ENCODE measurements at places on chromosomes 4 and X.
A peak's percentile ranks its signal among the peaks of the same experiment; 100 is the strongest.

- DNase-seq, result no peak
Measured at GRCh38 chr4:135244056-135244455, 1042.5 kb upstream of the PABPC4L start.

- peak; percentile 17 for DNase-seq
Measured at GRCh38 chr4:158042591-158043030, 130.2 kb downstream of the GASK1B start.

- peak; percentile 39 for DNase-seq
Measured at GRCh38 chr4:27666943-27667342, 806.3 kb downstream of the STIM2 start.

DNA sequence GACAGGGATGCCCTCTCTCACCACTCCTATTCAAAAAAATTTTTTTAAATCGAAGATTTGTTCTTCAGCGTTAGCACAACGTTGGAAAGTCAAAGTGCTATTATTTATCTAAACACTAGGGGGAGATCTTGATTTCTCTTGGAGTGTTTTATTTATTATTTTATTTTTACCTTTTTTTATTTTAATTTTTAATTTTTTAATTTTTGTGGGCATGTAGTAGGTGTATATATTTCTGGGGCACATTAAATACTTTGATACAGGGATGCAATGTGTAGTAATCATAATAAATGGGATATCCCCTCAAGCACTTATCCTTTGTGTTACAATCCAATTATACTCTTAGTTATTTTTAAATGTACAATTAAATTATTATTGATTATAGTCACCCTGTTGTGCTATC lies 37.4 kb upstream of the SLC10A4 start:
- peak; percentile 56 for DNase-seq

GRCh38 chrX:120419463-120419862 lies 49.6 kb downstream of the LAMP2 start:
- DNase-seq, result no peak

DNA sequence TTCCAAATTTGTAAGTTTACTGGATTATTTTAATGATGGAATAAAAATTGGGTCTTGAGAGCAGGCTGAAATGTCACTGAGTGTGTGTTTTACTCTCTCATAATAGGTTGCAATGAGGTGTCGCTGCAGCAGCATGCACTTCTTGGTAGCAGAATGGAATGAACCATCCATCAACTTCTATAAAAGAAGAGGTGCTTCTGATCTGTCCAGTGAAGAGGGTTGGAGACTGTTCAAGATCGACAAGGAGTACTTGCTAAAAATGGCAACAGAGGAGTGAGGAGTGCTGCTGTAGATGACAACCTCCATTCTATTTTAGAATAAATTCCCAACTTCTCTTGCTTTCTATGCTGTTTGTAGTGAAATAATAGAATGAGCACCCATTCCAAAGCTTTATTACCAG lies 2.6 kb downstream of the SAT1 start:
- no peak for DNase-seq

DNA sequence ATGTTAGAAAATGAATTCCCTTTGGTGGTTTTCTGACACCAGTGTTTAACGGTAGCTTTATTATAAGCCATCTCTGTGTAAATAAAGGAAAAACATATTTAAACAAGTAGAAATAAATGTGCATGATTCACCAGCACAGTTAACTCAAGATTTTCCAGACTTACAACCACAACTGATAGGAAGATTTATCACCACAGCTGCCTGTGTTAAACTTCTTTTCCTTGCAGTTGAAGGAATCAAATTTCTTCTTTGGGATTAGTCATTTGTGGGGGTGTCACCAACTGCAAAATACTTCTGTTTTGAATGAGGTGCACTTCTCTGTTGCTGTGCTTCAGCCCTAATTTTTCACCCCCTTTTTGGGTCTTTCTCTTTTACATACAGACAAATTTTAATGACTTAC lies 128.1 kb upstream of the STK26 start:
- DNase-seq, result peak; percentile 80

- DNase-seq, result peak; percentile 44
Measured at GRCh38 chr4:145843148-145843547, 95.5 kb downstream of the ZNF827 start.

DNA sequence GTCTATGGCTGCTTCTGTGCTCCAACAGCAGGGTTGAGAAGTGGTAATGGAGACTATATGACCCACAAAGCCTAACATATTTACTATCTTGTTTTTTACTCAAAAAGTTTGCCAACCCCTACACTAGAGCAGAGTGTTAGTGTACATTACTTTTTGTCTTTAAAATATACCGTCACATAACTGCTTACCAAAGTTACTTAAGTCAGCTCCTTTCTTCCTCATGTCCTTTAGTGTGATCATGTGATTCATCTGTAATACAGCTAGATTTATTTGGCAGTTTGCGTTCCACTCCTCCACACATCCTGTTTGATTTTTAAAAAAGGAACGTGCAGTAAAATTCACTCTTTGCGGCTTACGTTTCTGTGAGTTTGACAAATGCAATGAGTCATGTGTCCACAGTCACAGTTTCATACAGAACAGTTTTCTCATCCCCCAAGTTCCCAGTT lies 162.4 kb upstream of the GPRIN3 start:
- peak; percentile 86 for DNase-seq

GRCh38 chrX:136725441-136726104 lies 55.2 kb downstream of the ARHGEF6 start:
- peak; percentile 50 for DNase-seq

GRCh38 chr4:13778367-13778766 lies 150.8 kb upstream of the BOD1L1 start:
- no peak for DNase-seq

GRCh38 chrX:106672527-106672926 lies 54.0 kb upstream of the RNF128 start:
- no peak for DNase-seq

DNA sequence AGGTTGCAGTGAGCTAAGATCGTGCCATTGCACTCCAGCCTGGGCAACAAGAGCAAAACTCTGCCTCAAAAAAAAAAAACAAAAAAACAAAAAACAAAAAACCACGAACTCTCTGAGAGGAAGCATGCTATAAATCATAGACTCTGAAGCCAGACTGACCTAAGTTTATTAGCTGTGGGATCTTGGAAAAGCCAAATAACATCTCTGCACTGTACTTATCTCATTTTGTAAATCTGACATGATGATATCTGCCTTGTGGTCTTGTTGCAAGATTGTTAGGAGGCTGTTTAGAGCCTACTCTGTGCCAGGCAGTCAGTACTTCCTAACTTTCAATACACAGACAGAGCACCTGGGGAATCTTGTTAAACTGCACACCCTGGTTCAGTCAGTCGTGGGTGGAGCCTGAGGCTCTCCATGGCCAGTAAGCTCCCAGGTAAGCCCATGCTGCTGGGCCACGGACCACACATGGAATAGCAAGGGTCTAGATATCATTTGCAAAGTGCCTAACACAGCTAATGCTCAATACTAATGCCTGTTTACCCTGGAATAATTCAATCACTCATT lies 107.6 kb upstream of the SMIM10 start:
- DNase-seq, result peak; percentile 42

DNA sequence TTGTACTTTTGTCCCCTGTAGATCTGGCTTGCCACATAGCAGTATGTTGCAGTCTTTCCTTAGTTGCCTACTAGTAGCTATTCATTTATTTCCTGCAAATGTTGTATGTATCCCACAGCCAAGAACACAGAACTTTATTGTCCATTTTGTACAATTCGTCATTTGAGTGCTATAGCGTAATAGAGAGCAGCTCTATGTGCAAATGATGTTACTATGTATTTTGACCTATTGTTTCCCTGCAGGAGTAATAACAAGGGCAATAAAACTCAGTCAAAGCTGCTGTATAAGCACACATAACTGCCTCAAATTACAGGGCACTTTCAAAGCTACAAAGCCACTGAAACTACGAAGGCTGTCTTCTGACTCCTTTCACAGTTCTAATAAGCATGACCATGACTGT lies 48.1 kb downstream of the NRK start:
- DNase-seq, result no peak

DNA sequence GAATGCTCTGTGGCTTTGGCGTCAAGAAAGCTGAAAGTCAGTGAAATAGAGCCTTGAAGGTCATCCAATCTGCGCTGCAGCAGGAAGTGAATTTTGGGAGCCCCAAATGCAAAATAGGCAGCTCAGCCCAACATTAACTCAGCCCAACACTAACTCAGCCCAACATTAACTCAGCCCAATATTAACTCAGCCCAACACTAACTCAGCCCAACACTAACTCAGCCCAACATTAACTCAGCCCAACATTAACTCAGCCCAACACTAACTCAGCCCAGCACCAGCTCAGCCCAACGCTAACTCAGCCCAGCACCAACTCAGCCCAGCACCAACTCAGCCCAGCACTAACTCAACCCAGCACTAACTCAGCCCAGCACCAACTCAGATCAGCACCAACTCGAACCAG lies 71.5 kb downstream of the SORBS2 start:
- no peak for DNase-seq

DNA sequence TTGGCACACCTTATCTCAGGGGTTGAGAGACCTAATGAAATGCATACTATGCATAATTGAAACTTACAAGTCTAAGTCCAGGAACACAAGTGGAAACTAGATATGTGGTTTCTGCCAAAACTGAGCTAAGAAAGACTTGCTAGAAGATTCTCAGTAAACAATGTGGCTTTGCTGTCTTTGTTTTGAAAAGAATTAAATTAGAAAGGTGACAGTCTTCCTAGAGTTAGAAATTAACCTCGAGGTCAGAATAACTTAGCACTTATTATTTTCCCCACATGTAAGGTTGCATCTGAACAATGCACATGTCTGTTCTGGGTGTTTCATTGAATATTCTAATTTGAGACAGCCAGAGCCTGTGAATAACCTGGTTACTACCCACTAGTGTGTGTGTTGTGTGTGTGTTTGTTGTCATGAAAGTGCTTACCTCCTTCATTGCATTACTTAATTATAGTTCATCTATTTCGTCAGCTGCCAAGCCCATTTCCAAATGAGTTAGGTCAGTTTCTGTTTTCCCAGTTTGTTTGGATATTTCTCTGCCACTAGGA lies 1.5 kb downstream of the EREG start:
- DNase-seq, result no peak

GRCh38 chr4:304969-305680 lies at the start of gene ZNF732:
Gene ZNF732 (minus strand): TSS chr4:305474. CDS start chr4:305310, 164 bp downstream.
- DNase-seq, result no peak

DNA sequence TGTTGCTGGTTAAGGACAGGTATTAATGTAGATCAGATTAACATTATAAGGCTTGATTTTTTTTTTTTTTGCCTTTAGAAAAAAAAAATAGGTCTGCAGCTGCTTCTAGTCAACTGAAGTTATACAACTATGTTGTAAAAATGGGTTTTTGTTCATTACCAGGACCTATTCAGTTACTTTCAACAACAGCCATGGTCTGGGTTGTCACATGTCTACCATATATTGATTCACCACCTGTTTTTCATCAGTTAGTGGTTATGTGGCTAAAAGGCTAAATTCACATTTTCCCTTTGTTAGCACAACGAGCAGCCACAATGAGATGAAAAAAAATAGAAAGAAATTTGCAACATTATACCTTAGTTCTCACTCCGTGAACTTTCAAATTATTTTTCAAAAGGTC lies 45.5 kb downstream of the GLRB start:
- DNase-seq, result no peak

DNA sequence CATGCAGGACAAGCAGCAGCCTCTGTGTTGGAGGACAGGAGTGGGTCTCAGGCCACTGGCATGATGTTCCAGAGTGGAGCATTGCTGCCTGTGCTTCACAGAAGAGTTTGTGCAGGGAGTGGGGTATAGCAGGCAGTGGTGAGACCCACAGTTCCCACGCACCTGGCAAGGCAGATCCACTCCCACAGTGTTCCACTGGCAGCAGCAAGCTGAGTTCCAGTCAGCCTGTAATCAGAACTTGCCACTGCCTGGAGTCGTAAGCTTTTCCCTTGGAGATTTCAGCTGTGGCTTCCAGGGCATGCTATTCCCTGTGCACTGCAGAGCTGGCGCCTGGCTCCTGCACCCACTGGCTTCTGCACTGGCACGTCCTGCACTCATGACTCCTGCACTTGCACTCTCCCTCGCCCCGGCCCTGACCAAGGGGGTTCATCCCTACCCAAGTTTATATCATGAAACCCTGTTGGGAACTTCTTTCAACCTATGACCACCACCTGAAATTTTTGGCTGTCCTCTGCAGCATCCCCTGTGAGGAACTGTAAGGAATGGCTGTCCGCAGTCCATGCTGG lies 1144.3 kb downstream of the RAPGEF2 start:
- DNase-seq, result no peak

GRCh38 chr4:3128976-3129375 lies 54.5 kb downstream of the HTT start:
- DNase-seq, result no peak

GRCh38 chrX:103066606-103067005 lies 2.6 kb upstream of the BEX1 start:
- peak; percentile 45 for DNase-seq

- no peak for DNase-seq
Measured at GRCh38 chr4:38930204-38930603, 62.6 kb downstream of the FAM114A1 start.

DNA sequence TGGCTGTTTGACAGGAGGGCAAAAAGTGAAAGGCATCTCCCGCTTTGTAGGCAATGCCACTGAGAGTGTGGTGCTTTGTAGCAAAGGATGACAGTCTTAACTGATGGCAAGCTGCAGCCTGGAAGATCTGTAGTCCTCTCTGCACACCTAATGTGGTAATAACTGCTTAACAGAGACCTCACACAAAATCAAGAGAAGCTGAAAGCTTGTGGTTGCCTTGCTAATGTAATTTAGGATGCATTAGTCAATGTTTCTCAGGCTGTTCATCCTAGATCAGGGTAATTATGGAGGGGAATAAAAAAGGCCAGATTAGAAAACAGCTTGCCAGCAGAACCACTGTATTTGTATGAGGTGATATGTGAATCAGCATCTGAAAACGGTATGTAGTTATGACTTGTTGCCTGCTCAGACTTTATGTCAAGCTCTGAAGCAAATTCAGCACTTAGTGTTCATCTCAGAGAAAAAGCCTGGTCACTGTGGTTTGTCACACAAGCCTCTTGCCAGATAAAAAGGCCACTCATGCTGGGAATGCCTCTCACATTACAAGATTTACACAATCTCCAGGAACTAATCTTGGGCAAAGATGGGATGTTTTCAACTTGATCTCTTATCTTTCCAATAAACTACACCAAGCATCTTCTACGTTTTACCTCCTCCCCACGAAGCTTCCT lies 130.8 kb downstream of the ENOX2 start:
- DNase-seq, result peak; percentile 82

GRCh38 chrX:154749856-154750255 lies 1.0 kb downstream of the GAB3 start:
- DNase-seq, result no peak

DNA sequence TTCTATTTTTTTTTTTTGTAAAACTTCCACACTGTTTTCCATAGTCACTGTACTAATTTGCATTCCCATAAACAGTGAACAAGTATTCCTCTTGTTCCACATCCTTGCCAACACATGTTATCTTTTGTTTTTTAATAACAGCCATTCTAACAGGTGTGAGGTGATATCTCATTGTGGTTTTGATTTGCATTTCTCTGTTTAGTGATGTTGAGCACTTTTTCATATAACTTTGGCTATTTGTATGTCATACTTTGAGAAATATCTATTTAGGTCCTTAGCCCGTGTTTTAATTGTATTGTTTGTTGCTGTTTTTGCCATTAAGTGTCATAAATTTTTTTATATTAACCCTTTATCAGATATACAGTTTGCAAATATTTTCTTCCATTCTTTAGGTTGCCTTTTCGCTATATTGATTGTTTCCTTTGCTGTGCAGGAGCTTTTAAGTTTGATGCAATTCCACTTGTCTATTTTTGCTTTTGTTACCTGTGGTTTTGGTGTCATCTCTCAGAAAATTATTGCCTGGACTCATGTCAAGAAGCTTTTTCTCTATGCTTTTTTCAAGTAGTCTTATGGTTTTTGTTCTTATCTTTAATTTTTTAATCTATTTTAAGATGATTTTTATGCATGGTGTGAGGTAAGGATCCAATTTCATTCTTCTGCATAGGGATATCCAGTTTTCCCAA lies 27.9 kb upstream of the NDNF start:
- no peak for DNase-seq
